ENCODE measurements at places on chromosomes 12 and 14.

DNA sequence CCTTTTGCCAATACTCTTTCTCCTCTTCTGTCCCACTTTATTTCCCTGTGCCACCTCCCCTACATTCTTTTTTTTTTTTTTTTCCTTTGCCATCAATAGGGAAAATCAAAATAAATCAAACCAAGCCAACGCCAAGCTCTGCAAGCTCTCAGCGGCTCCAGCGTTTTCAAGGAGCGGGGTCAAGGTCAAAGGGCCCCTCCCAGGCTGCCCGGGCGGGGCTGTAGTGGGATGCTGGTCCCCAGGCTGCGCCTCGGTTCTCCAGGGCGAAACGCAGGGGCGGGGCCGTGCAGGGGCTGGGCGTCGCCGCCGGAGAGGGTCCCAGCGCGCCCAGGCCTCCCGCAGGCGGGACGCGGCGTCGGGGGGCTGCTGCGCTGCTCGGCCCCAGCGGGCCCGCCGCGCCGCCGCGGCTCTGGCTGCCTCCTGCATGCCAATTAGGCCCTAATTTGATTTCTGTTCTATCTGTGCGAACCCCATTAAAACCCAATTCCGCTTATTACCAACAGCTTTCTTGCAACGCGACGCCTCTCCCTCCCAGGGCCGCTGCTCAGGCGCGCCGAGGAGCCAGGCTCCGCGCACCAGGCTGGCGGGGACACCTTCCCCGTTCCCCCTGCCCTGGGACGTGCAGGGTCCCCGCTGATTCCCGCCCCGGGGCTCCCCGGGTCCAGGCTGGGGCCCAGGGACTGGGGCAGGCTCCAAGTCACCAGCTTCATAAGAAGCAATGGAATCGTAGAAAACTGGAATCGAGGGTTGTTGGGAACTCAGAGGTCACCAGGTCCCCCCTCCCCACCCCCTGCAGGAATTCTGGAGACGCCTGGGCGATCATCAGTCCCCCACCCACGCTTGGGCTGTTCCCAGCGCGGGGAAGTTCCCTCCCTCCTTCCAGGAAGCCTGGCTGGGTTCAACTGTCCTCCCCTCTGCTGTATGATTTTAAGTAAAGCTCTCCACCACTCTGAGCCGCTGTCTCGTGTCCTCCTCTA, 50.7 kb upstream of the MAP1LC3B2 start:
- peak; percentile 45 for DNase-seq

GRCh38 chr12:2488596-2488995, 306.2 kb upstream of the FKBP4 start:
- DNase-seq: no peak

GRCh38 chr12:32379667-32380066, 19.7 kb upstream of the FGD4 start:
- no peak for DNase-seq

GRCh38 chr12:85733221-85733840, 102.9 kb downstream of the RASSF9 start:
- no peak for DNase-seq

DNA sequence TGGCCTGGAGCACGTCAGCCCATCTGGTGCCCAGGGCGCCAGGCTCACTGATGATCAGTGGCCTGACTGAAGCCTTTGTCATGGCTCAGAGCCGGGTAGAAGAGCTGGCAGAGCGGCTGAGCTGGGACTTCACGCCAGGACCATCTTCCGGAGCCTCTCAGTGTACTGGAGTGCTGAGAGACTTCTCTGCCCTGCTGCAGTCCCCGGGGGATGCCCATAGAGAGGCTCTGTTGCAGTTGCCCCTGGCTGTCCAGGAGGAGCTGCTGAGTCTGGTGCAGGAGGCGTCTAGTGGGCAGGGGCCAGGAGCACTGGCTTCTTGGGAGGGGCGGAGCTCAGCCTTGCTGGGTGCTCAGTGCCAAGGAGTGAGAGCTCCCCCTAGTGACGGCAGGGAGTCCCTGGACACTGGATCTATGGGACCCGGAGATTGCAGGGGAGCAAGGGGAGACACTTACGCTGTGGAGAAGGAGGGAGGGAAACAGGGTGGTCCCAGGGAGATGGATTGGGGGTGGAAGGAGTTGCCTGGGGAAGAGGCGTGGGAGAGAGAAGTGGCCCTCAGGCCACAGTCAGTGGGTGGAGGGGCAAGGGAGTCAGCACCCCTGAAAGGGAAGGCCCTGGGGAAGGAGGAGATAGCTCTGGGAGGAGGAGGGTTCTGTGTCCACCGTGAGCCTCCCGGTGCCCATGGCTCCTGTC, 2.0 kb downstream of the KHNYN start:
- DNase-seq: peak; percentile 96

DNA sequence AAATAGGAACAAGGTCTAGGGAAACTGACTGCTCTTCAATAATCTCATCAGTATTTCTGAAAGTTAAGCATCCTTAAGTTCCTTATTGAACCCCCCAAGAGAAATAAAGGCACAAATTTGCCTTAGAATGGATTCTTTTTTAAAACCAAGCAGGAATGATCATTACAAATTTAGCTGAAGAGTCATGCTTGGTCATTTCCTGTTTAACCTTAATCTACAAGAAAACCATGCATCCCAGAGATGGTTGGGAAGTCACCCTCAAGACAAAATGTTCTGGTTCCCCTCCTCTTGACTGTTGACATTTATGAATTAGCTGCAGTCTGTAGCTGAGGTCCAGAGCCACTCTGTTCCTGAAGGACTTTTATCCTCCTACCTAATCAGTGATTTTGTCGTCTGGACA, 291.8 kb upstream of the G2E3 start:
- DNase-seq: no peak

- DNase-seq: peak; percentile 83
Observed at GRCh38 chr14:77347751-77348150, 26.9 kb downstream of the GSTZ1 start.

DNA sequence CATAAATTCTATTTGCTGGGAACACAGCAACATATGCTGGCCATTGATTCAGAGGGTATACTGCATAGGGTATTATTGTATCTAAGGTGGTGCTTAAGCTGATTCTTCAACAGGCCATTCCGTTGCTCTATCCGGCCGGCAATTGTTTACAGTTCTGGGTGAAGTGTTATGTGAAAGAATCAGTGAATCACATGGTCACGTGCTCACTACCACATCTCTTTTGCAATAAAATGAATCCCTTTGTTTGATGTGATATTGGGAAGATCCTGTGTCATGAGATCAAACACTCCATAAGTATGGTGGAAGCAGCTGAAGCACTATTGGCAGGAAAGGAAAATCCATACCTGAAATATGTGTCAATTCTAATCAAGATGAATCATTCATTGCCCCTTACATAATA, 7.6 kb upstream of the USP15 start:
- peak; percentile 37 for DNase-seq

GRCh38 chr14:80404413-80404812, 193.1 kb upstream of the DIO2 start:
- no peak for DNase-seq

DNA sequence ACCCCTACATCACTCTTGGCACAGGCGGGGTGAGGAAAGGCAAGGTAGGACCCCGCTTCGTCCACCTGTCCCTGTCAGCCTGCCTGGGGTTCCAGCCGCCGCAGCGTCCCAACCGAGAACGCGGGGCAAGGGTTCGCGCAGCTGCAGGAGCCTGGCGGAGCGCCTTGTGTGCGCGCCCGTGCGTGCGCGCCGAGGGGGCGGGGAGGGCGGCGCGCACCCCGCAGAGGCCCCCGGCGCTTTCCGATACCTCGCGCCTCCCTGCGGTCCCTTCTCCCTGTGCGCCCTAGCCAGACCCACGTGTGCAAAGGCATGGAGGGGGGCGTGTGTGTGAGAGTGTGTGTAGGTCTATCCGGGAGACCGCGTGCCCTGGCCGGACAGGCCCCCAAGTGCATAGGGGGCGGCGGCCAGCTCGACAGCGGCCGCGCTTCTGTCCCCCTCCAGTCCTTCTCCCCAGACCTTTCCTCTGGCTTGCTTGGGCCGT, 122.4 kb downstream of the TSPAN9 start:
- no peak for DNase-seq

DNA sequence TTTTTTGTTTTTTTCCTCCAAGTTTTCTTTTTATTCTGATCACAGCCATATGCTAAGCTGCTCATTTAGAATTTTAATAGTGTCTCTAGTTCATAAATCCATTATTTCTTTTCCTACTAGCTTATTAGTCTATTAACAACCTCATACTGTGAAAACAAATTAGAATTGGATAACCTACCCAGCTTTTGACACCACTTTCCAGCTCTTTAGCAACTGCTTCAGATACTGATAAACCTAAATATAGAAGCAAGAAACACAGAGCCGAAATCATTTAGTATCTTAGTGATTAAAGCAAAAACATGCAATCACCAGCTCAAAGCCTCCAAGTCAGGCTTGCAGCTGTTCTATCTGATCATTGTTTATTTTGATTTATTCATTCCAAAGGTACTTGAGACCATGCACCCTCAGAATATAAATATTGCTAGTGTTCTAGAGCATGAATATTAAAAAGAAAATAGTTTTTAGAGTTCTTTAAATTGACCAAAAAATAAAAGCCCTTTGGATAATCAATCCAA, 121.5 kb downstream of the STXBP6 start:
- DNase-seq: no peak

- DNase-seq: no peak
Observed at GRCh38 chr12:15038137-15038536, 65.3 kb downstream of the PDE6H start.

GRCh38 chr12:75446857-75447256, 33.7 kb upstream of the GLIPR1 start:
- no peak for DNase-seq

- no peak for DNase-seq
Observed at GRCh38 chr12:51378749-51379148, 12.5 kb downstream of the GALNT6 start.

GRCh38 chr12:48929551-48929950, 4.3 kb upstream of the FKBP11 start:
- DNase-seq: no peak

GRCh38 chr12:26768611-26769603, 64.1 kb downstream of the ITPR2 start:
- no peak for DNase-seq

- no peak for DNase-seq
Observed at GRCh38 chr12:94705676-94706075, 55.3 kb upstream of the TMCC3 start.

DNA sequence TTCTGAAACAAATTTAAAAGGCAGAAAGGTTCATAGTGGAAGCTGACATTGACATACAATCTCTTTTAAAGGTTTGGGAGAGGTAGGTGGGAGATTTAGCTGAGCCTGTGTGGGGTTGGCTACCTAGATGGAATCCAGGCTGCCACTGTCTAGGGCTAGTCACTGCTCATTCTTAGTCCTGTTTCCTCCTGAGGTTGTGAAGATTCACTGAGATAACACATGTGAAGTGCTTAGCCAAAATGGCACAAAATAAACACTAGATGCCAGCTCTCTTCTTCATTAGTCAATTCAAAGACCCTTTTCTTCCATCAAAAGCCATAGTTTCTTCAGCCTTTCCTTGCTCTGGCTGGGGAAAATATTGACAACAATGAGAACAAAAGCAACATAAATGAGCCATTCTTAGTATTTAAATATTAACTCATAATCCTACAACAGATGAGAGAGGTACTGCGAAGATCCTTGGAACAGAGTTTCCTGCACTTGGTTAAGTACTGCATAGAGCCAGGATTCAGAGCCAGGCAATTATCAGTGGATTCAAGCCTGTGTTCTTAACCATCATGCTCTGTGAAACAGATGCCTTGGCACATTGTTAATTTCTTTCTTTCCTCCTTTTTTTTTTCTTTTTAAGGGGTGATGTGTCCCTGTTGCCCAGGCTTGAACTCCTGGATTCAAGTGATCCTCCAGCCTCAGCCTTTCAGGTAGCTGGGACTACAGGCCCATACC, 3.5 kb downstream of the MYF6 start:
- DNase-seq: no peak

GRCh38 chr12:104407922-104408321, 48.8 kb upstream of the CHST11 start:
- DNase-seq: no peak

- DNase-seq: no peak
Observed at GRCh38 chr12:41304526-41304925, 116.4 kb downstream of the PDZRN4 start.

GRCh38 chr12:122951406-122951805, 14.9 kb downstream of the ABCB9 start:
- DNase-seq: peak; percentile 84

GRCh38 chr14:22482782-22483553, 106.1 kb downstream of the DAD1 start:
- no peak for DNase-seq

DNA sequence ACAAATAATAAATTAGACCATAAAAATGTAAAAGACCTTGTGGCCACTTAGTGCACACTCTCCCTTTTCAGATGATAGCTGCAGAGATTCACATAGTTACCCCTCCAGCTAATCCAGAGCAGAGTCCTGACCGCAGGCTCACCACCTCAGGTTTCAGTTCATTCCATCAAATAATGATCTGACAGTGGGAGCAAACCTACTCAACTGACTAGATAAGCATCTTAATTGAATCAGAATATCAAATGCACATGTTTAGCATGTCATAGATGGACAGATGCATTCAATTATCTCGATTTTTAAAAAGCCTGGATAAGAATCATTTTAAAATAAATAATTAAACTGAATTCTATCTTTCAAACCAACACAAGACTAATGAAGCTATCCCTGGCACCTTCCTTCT, 242.3 kb upstream of the PDZRN4 start:
- no peak for DNase-seq

- no peak for DNase-seq
Observed at GRCh38 chr12:11829764-11830194, 180.3 kb downstream of the ETV6 start.

- DNase-seq: no peak
Observed at GRCh38 chr12:41460906-41461305, 272.8 kb downstream of the PDZRN4 start.

DNA sequence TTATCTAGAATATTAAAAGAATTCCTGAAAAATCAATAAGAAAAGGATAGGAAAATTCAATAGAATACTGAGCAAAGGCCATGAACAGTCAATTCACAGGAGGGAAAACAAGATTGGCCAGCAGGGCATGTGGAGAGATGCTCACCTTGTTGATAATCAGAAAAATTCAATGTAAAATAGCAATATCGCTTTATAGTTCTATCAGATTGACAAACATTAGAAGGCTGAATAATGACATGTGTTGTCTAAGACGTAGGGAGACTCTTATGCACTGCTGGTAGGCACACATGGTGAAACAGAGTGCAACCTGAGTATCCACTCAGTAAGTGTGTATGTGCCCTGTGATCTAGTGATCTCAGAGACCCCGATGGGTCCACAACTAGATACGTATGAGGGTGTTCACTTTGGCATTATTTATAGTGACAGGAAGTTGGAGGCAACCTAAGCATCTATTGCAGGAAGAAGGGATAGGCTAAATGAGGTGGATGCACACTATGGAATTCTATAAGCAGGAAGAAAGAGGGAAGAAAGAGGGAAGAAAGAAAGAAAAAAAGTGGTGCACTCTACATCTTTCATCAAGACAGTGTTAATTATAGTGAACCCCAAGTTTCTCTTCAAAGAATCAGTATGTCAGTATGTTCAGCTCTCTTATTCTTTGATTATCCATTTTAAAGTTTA, 3.8 kb upstream of the ANKRD33 start:
- DNase-seq: no peak

Data from suppressor macrophage treated with lipopolysaccharide for 4 hours (primary cell).